Ascending aorta (tissue), 2 donors: ENCODE measurements at places on chromosomes 3 and 15. TPM values are rescaled to one million over a fixed set of nuclear protein-coding genes. Genes with fewer than 3 reads are reported as not detected.

- no peak for DNase-seq
Measured at GRCh38 chr15:45794304-45794703, 159.5 kb downstream of the SQOR start.

- DNase-seq, result no peak
Measured at GRCh38 chr15:41494922-41495735, 1.5 kb downstream of the ITPKA start.

- no peak for DNase-seq
Measured at GRCh38 chr3:160577556-160578195, 12.3 kb upstream of the KPNA4 start.

GRCh38 chr15:62896380-62896866 is 146.1 kb upstream of the TPM1 start:
- DNase-seq, result no peak

GRCh38 chr3:37320276-37320675 is 145.9 kb upstream of the LRRFIP2 start:
- no peak for DNase-seq

GRCh38 chr3:37762698-37763097 is 99.0 kb upstream of the CTDSPL start:
- no peak for DNase-seq

- no peak for DNase-seq
Measured at GRCh38 chr3:159881828-159882309, 106.8 kb upstream of the IL12A start.

DNA sequence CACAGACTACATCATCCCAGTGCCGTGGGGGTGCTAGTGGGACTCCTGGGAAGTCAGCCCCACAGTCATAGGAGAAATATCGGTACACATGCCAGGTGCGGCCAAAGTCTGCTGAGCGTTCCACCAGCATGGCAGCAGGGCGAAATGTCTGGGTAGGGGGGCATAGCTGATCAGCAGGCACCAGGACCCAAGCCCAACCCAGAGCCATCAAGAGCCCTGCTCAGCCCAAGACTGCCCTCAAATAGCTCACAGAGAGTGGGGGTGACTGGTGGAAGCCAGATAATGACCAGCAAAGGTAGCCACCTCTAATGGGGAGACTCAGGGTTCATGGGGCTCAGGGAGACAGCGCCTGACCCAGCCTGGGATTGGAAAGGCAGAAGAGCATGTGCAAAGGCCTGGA is 1.3 kb downstream of the LAMB2 start:
- no peak for DNase-seq

- no peak for DNase-seq
Measured at GRCh38 chr3:191336833-191337232, 6.5 kb upstream of the UTS2B start.

GRCh38 chr3:158165141-158165655 is 55.3 kb downstream of the RSRC1 start:
- DNase-seq, result no peak

DNA sequence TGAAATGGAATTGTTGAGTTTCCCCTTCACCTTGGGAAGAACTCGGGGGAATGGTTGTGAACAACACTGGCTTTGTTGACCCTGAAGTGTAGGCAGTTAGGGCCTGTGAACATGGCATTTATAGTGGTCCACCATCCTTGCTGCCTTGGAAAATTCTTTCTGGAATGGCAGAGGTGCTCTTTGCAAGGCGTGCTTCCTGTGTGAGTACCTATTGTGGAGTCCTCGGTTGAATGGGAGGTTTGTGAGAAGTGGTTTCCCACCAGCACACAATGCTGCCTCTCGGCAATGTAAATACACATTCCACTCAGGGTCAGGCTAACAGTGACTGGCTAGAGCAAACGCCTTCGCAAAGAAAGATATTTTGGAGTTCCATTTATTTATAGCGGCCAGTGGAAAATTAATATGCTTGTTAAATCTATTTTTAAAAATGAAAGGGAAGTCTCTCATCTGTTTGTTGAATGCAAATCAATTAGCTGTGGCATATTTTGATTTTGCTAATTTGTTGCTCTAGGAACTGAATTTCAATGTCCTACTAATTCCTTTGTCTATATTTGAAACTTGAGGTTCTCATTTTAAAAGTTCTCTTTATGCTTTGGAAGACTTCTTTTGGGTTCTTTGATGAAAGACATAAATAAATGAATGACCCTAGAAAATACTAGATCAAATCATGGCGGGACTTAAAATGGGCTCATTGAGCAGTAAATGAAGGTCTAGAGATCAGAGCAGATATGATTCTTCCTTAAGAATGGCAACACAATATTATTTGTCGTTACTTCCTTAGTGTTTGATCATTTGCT is 59.5 kb downstream of the FNDC3B start:
- no peak for DNase-seq

GRCh38 chr3:126201168-126201567 is 20.8 kb upstream of the ALDH1L1 start:
- DNase-seq, result no peak

- DNase-seq, result no peak
Measured at GRCh38 chr3:100463646-100464155, 28.7 kb upstream of the TMEM45A start.

DNA sequence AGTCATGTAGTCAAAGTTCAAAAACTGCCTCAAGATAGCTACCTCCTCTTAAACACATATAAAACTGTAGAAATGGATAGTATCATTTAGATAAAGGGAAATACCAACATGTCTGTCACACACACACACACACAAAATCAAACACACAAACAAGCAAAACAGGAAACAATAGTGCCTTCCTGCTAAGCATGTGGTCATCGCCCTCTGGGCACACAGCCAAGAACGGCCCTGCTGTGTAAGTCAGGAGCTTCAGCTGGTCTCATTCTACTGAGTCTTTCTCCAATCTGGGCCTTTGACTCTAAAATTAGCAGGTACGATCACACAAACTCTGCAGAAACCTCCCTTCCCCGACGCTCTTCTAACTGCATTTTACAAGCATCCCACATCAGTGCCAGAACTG is 272.2 kb upstream of the CHRNA7 start:
- no peak for DNase-seq

- DNase-seq, result no peak
Measured at GRCh38 chr3:72127844-72128243, 342.9 kb upstream of the PROK2 start.

- DNase-seq, result no peak
Measured at GRCh38 chr15:56806148-56806536, 72.8 kb upstream of the ZNF280D start.

GRCh38 chr15:80934761-80935221 is 54.8 kb downstream of the MESD start:
- no peak for DNase-seq

- DNase-seq, result no peak
Measured at GRCh38 chr3:178194539-178194938, 341.7 kb upstream of the KCNMB2 start.

DNA sequence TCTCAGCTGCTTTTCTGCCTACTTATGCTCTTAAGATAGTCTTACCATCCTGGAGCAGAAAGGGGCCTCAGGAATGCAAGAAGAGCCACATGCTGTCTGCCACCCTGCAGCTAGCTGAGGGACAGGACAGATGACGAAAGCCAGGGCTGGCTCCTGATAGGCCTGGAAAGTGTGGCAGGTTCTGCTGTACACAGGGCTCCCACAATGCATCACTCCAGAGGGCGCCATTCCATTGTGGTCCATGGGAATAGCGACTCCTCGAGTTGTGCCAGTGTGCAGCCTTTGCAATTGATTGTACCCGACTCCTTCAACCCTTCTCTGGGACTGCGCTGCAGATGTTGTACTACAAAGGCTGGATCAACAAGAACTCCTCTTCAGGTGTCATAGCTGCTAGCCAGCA is 11.2 kb downstream of the ACAN start:
- DNase-seq, result no peak

DNA sequence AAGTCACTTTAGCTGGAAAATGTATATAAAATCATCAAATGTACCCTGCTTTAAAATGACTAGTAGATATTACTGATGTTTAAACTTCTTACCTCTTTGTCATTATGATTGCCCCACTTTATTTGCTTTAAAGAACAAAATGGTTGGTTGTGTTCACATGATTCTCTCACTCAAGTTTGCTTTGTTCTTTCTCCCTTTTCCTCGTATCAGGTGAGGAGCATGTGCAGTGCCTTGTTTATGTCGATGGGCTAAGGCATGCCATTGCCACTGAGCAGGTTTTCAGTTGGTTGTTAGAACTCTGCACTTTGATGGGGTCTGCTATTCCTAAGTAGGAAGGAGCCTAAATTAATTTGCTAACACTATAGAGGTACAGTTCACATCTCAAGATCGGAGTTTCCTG is 5.3 kb downstream of the MAP2K5 start:
- DNase-seq, result no peak

DNA sequence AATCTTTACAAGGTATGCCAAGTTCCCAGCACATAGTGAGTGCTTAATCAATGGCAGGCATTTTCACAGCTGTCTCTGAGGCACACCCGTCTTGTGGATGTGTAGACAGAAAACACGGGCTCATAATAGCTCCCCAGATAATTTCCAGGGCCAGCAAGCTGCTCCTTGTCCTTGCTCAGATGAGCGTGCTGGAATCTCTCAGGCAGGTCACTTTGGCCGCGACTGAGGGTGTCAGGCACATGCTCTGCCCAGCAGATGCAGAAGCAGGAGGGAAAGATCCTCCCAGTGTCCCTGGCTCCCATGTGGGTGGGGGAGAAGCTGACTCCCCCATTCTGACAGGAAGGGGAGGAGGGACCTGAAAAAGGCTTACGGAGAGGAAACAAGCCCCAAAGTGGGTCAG is 35.6 kb upstream of the SLC6A1 start:
- no peak for DNase-seq

DNA sequence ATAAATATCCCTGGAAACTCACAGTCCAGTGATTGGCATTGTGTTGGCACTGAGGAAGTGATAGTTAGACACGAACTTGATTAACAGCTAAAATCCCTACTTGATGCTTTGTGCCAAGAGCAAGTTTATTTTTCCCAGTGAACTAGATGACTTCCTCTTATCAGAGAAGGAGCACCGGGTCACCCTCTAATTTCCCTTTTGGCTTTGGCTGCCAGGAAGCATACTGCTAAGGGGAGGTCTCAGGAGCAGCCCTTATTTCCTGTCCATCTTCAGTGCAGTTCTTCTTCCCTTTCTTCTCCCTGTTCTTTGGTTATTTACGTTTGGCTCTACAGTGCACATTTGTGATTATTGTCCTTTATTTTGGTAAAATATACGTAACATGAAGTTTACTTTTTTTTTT is 13.0 kb downstream of the FBLN2 start:
- DNase-seq, result no peak

DNA sequence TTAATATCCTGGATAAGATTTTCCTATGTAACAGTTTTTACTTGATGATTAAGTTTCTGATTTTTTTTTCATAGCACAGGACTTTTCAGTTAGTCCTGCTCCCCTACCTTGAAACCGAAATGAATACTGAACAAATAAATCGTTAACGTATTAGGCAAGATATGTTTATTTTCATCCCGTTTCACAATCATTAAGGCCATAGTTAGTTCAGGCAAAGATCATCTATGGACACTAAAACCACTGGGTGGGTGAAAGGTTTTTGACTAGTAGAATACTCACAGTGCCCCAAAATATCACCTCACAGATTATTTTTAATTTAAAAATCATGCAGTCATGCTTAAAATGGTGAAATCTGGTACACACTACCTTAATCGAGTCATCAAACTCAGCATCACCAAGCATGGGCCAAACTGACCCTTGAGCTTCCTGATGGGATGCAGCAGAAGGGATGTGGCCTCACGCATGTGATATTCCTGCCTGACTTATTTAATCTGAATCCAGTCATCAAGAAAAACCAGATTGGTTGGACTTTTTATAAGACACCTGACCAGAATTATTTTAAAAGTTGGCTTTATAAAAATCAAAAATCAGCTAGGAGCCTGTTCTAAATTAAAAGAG is 365.0 kb downstream of the LPP start:
- DNase-seq, result no peak

FOXB1 gene
- total RNA-seq, result not detected

PDZRN3 gene
- 71.9 TPM for total RNA-seq

CAPN7 gene
- total RNA-seq, result 38.6 TPM

KCTD6 gene
- 6.6 TPM for total RNA-seq

SLC6A1 gene
- total RNA-seq, result 6.3 TPM

SOX2 gene
- 2.0 TPM for total RNA-seq

LPP gene
- total RNA-seq, result 1,791 TPM

GLDN gene
- 3.4 TPM for total RNA-seq
